Right ventricle myocardium superior (tissue), 1 donor: ENCODE measurements at places on chromosomes 16 and 17.
A peak's percentile ranks its signal among the peaks of the same experiment; 100 is the strongest.

- no peak for DNase-seq
Measured at GRCh38 chr16:9463461-9463860, 372.0 kb downstream of the HAPSTR1 start.

DNA sequence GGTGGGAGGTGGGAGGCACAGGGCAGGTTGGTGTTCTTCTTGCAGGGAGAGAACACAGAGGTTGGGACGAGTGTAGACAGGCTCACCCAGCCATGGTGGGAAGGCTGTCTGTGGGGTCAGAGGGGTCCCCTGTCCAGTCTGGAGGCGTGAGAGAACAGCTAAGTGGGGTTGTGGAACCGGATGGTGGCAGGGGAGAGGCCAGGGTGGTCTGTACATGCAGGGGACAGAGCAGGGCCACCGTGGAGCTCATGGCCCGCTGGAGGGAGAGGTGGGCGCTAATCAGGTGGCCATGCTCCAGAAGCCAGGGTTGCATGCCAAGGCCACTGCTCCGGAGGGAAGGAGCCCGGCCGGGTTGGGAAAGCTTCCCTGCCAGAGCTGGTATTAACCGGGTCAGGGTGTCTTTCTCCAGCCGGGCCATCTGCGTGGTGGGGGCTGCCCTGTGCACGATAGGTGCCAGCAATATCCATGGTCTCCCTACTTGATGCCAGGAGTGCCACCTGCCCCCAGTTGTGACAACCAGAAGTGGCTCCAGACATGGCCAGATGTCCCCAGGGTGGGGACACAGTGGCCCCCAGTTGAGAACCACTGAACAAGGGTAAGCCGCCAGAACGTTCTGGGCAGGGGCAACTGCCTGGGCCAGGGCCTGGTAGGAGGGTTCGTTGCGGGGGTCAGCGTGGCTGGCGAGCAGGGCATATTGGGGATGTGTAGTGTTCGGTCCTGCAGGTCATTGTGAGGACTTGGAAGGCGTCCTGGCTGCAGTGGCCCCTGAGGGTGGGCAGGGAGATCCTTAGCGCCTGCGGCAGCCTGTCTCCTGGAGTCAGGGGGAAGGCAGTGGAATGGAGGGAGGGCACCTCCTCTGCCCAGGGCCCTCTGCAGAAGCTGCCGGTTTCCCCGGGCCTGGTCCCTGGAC is 5.1 kb downstream of the SNN start:
- no peak for DNase-seq

DNA sequence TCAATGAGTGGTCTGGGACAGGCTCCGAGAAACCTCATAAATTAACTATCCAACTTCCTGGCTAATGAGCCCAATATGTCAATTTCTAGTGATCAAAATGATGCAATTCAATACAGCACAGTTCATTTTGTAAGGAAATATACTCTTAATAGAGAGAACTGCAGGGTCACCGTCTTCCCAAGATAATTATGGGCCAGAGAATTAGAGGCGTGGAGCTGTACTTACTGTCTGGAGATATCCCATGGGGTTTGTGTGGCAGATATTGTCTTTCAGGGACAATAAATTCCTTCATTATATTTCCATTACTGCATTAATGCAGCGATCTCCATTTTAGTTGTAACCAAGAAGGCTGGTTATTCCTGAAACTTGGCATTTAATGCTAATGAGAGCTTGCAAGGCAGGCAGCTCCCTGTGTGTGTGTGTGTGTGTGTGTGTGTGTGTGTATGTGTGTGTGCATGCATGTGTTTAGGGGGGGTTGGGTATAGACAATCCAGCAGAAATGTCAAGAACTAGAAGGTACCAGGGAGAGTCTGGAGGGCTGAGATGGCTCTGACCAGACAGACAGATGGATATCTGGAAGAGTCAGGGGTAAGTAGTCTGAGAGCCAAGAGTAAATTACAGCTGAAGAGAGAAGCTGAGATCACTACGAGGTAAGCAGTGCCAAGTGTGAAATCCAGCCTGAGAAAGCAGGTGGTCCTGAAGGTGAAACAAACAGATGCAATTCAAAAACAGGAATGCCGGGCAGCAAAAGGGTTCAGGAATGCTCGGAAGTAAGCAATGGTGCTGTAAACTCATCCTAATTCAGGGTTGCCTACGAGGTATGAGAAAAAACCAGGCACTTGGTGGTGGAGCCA is 393.0 kb downstream of the CA10 start:
- no peak for DNase-seq

DNA sequence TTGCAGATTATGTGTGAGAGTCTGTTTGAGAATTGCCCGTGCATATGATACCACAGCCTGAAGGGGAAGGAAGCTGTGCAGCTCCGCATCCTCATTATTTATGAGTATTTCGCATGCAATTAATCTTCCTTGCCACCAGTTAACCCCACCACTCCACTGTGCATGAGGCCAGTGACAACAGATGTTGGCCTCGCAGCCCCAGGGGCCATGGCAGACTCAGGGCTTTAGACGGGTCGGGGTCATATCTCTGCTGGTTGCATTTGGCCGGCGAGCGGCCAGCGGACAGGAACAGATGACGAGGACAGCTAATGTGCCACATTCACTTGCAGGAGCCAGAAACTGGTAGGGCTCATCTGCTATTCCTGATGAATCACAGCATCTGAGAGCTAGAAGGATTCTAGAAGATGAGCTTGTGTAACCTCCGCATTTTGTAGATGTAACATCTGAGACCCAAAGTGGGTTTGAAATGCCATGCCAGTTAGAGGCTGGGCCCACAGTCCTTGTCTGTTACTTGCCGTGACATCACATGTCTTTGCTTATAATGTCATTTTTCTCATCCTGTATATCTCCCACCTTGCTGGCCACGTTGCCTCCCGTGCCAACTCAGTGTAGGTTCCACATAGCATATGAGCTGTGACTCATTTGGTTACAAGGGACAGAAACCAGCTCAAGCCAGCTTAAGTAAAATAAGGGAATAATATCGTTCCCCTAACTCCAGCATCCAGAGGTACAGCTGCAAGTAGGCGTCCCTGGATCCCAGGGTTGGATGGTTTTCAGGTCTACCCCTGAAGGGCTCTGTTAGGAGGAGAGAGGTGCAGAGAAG is 137.2 kb downstream of the SNX29 start:
- no peak for DNase-seq

GRCh38 chr17:39164675-39165143 is 1.3 kb downstream of the ARL5C start:
- DNase-seq, result peak; percentile 95

DNA sequence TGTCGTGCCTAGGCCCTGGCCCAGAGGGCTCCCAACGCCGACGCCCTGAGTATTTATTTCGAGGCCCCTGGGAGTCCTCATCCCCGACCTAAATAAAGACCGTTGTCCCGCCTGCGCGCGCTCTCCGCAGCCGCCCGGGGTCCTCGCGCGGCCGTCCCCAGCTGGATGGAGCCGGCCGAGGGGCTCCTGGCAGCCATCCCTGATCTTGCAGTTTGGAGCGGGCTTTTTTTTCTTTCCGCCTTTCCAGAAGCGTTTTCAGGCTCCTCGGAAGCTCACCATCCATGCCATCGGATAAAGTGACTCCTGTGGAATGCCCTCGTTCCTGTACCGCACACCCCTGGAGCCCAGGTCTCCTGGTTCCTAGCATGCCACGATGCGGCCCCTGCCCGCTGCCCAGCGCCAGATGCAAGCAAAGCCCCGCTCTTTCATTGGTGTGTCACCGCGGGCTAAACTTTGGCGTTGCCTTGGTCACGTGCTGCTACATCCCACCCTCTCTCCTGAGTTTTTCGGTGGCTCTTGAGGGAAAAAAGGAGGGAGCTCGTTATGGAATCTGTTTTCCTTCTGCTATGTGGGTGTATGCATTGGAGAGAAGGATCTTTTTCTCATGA is 716 bp downstream of the TMEM94 start:
- peak; percentile 57 for DNase-seq

GRCh38 chr17:40558300-40558889 is 6.9 kb downstream of the CCR7 start:
- no peak for DNase-seq
